ENCODE measurements at places on chromosomes 4 and X.

DNA sequence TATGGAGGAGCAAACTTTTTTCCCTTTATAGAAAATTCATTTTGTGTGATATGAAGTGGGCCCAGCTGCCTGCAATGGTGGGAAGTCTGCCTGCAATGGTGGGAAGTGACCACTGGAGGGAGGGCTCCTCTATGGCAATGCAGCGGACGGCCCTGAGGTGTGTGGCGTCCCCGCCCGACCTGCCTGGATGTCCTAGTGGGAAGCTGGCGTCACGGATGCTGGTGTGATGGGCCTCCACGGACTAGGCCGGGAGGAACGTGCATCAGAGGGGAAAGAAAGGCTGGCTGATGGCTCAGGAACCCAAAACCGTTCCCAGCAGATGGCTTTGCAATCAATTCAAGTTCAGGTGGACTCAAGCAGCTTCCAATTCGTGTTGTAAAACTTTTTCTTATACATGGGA lies 177.9 kb downstream of the AFAP1 start:
- DNase-seq = peak; percentile 75

DNA sequence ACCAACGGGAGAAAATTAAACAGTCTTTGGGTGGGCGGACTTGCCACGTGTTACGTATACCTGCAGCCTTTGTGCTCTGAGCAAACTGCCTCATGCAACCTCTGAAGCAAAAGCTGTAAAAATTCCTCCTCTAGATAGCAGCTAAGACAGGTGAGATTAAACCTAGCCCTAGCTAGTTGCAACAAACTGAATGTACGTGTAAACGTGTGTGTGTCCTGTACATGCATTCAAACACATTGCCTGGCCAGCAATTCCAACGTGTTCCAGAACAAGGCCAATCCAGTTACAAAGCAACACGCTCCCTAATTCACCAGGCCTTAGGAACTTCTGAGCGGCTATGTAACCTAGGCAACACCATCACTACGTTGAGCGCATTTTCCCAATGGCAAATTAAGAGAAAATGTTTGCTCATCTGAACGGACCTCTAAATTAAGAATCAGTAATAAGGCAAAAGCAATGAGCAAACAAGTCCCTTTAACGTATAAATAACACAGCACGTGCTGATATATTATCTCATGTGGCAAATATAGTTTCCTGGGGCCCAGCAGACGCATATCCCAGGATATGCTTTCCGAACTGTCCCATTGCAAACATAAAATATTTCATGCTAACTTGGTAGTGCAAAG lies 792 bp downstream of the PPID start:
- DNase-seq = peak; percentile 75

DNA sequence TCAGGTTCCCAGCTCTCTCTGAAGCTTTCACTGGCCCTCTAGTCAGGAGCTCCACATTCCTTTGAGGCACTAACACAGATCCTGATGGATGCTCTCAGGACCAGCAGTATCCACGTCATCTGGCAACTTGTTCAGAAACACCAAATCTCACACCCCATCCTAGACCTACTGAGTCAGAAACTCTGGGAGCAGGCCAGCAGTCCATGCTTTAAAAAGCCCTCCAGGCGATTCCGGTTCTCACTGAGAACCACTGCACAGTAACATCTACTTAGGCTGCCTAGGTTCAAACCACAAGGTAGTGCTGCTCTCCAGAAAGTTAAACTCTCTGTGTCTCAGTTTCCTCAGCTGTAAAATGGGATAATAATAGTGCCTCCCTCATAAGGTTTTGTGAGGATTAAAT lies 55.3 kb downstream of the CCDC158 start:
- DNase-seq = peak; percentile 59

DNA sequence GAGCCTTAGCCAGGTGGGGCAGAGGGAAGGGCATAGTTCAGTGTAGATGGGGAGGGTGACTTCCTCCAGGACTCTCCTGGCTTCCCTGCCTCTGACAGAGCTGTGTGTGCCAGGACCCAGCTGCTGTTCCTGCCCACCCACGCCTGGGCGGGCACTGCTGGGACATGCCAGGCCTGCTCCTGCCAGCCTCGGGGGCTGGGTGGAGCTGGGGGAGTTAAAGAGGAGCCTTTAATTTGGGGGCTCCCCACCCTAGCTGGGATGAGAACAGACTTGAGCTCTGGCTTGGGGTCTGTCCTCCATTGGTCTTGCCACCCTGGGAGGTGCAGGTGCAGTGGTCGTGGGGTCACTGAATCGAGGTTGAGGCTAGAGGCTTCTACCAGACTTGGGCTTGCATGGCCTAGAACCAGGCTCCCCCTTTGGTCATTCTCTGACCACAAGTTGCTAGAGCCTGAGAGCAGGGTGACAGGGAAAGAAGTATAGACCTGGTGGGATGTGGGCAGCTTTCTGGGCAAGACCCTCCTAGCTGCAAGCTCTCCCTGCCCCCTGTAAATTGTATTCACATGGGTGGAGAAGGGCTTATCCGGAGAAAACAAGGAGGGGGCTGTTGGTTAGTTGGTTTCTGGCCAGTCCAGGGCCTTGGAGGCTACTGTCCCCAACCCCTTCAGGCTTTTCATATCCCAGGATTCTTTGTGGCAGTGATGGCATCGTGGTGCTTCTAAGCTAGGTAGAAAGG lies 5.7 kb downstream of the EFNB1 start:
- no peak for DNase-seq

DNA sequence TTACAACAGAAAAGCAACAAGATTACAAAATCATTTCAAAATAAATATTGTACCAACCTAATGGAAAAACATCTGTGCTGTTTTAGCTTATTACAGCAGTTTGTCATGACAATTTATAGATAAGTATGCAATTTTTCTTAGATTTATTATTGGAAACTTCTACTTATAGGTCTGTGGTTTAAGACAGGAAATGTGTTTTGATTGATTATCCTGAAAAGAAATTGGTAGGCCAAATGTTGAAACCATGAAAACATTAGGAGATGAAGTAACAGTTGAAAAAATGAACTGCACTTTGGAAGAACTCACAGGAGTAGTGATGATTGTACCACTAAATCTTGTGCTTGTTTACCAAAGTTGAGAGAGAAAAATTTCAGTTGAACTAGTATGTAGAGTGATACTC lies 162.2 kb upstream of the GIMD1 start:
- peak; percentile 26 for DNase-seq

GRCh38 chrX:6614506-6614905 lies 79.6 kb upstream of the VCX3A start:
- DNase-seq = no peak

- DNase-seq = peak; percentile 88
Measured at GRCh38 chrX:153934762-153935325, at the start of gene NAA10. NAA10 (minus strand) TSS chrX:153935037; CDS start chrX:153934904, 133 bp downstream.

- DNase-seq = no peak
Measured at GRCh38 chrX:44674906-44675305, 132.2 kb upstream of the FUNDC1 start.
